ENCODE measurements at places on chromosomes 7 and 10.

DNA sequence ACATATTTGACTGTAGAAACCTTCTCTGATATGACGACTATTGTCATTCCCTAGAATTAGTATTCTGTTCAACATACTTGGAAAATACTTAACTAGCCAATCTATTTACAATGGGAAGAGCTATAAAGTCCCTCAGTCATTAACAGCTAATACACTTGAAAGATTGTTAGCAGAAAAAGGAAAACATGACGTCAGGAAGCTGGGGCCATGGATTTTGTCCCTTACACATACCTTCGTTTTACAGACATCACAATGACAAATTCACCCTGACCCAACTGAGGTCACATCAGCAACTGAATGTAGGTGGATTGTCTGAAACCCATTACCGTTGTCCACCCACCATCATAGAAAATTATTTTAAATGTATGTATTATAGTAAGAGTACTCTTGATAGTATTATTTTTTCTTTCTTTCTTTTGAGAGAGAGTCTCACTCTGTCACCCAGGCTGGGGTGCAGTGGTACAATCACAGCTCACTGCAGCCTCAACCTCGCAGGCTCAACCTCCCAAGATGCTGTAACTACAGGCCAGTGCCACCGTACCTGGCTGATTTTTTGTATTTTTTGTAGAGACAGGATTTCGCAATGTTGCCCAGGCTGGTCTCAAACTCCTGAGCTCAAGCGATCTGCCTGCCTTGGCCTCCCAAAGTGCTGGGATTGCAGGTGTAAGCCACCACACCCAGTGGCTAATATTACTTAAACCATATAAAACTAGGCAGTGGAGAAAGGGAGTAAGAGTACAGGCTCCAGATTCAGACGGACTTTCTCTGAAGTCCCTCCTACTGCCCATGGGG lies 497.0 kb upstream of the C7orf33 start:
- DNase-seq: no peak

GRCh38 chr10:124414076-124414475 lies 4.6 kb downstream of the OAT start:
- no peak for DNase-seq

GRCh38 chr7:1368682-1369571 lies 90.3 kb downstream of the MICALL2 start:
- no peak for DNase-seq

GRCh38 chr10:8009031-8009430 lies 45.5 kb upstream of the GATA3 start:
- DNase-seq: no peak

- no peak for DNase-seq
Observed at GRCh38 chr7:93249491-93250148, 17.5 kb downstream of the VPS50 start.

- no peak for DNase-seq
Observed at GRCh38 chr10:132396494-132397035, 435 bp upstream of the PWWP2B start.

DNA sequence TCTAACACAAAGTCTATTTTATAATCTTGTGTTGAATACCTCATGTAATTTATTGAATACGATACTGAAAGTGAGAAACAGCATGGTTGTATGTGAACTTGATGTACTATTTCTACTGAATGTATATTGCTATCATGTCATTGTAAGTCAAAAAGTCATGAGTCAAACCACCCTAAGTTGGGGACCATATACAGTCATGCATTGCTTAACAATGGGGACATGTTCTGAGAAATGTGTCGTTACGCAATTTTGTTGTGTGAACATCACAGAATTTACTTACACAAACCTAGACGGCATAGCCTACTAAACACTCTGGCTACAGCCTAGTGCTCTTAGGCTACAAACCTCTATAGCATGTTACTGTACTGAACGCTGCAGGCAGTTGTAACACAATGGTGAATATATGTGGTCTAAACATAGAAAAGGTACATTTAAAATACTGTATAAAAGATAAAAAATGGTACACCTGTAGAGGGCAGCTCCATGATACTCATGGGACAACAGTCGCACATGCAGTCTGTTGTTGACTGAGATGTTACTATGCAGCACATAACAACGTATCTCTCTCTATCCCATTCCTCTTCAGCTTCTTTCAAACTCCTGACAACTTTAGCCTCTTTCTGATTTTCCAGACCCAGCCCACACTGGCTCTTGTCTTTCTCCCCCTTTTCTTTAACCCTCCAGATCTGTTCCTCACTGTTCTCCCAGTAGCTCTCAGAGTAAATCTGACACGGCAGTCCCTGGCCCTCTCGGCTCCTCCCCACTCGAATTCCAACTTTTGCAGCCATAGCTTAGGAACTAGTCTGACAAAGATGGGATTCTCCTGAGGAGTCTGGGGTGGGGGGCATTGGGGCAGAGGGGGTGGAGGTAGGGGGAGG lies 90.1 kb downstream of the SNX10 start:
- DNase-seq: no peak

DNA sequence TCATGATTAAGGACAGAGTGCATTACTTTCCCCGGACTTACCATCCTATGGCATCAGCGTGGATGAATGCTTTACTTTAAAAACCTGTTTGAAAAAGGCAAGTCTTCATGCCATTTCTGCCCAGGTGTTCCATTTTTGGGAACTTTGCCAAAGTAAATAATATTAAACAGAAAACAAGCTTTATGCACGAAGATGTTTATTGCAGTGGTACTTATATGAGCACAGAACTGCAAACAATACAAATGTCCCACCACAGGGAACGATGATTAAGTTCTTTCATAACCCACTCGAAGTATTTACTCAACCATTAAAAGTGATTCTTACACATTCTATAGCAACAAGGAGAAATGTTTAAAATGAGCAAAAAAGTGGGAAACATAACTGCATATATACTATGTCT lies 109.7 kb upstream of the GDF10 start:
- no peak for DNase-seq

- DNase-seq: no peak
Observed at GRCh38 chr7:2444476-2444875, 31.7 kb downstream of the GRIFIN start.
